ENCODE measurements at places on chromosomes 6 and 20.

DNA sequence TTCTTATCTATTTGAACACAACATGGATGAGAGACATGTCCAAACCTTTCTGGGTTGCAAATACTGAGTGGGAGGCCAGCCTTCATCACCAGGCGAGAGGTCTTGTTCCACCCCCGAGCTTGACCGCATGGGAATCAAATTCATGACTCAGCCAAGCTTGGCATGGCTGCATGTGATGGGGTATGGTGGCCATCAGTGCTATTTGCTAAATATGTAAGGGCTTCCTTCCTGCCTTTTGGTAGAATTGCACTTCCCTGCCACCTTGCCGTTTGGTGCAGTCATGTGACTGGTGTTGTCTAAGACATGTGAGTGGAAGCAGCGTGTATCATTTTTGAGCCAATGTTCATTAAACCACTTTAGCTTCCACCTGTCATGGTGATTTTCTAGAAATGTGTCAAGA is 508.9 kb upstream of the SULF2 start:
- no peak for DNase-seq

- DNase-seq: no peak
These were observed 54.7 kb downstream of the CDK19 start for GRCh38 chr6:110760589-110760988.

GRCh38 chr6:149723771-149724417 is 6.0 kb upstream of the LATS1 start:
- no peak for DNase-seq

DNA sequence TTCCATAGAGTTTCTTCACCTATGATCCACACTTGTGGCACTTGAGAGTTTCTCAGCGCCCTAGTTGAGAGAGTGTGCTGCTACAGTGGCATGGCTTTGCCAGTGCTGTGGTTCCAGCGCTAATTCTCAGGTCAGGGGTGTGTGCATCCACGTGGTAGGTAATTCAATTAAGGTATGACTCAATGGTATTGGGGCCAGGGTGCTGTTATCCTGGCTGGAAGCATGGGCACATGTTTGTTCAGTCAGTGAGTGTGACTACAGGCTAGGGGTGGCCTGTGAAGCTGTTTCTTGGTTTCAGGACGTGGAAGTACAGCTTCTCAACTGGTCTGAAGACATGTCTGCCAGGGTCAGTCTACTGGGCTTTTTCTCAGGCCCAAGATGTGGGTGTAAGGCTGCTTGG is 3.0 kb upstream of the SEMG2 start:
- DNase-seq: no peak

- no peak for DNase-seq
These were observed 299.6 kb upstream of the STXBP5 start for GRCh38 chr6:146904596-146904995.

DNA sequence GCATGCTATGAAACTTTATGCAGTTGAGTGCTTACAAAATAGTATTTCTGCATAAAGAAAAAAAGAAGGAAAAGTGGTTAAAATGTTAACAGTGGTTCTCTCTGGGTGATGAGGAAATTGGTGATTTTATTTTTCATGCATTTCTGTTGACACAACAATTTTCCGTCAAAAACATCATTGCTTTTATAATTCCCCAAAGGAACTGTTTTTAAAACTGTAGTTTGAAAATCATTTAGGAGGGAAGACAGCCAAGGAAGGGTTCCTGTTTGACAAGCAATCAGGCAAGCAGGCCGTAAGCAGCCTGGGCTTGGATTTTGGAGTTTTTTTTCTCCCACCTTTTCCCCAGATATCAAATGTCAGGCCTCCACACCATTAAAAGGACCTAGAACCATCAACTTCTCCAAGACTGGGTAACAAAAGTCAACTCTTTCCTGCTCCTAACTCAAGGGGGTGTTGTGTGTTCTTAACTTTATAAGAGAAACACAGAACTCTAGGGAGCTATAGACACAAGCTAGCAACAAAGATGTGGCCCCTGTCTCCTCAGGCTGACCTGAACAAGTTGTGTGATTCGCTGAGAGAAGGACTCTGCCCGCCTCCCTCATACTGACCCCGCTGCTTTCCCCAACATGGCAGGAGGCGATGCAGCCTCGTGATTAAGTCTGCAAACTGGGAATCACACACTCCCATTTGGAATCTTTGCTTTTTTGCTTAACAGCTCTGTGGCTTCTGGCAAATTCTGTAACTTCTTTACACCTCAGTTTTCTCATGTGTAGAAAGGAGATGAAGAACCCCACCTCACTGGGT is 146.6 kb downstream of the BCAS1 start:
- DNase-seq: no peak

Data from T-helper 17 cell (primary cell).